ENCODE measurements at places on chromosomes 12 and 14.

- DNase-seq: peak; percentile 62
Observed at GRCh38 chr14:42110167-42110566, 503.5 kb downstream of the LRFN5 start.

GRCh38 chr12:59678759-59679411 is 83.1 kb downstream of the SLC16A7 start:
- DNase-seq: no peak

DNA sequence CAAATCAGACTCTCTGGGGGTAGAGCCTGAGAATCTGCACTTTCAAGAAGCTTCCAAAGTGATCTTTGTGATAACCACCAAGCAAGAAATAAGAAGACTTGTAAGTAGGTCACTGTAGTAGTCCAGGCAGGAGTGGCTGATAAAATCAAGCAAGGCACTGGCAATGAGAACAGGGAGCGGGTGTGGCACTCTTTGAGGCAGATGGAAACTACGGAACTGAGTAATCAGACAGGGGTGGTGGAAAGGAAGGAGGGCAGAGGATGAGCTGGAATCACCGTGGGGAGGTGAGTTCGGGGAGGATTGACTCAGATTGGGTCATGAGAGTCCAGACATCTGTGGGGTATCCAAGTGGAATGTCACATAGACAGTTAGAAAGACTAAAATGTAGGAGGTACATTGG is 44.4 kb upstream of the PLXNC1 start:
- DNase-seq: no peak

- no peak for DNase-seq
Observed at GRCh38 chr14:91942946-91943345, 4.5 kb downstream of the FBLN5 start.

DNA sequence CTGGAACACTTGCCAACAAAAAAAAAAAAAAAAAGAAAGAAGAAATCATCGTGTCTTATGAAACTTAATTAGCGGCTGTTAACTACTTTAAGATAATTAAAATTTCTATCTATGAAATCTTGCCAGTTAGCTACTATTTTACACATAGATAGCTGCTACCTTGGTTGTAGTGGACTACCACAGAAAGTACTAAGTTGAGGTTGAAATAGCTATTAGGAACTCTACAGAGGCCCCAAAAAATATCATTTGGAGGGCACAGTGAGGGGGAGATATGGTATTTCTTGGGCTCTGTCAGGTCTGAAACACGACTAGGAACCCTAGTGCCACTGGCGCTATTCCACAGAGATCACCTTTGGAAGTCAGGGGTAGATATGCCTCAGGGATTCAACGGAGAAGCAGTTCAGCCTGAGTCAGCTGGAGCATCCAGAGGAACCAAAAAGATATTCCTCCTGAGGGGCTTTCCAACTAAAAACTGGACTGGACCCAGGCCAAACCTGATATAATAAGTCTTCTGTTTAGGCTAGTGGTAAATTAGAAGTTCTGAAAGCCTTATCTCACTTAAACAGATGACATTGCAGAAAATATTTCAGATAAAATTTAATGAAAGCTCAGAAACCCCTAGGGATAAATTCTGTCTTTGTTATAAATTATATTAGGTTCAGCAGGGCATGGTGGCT is 126.1 kb downstream of the EPS8 start:
- DNase-seq: no peak

DNA sequence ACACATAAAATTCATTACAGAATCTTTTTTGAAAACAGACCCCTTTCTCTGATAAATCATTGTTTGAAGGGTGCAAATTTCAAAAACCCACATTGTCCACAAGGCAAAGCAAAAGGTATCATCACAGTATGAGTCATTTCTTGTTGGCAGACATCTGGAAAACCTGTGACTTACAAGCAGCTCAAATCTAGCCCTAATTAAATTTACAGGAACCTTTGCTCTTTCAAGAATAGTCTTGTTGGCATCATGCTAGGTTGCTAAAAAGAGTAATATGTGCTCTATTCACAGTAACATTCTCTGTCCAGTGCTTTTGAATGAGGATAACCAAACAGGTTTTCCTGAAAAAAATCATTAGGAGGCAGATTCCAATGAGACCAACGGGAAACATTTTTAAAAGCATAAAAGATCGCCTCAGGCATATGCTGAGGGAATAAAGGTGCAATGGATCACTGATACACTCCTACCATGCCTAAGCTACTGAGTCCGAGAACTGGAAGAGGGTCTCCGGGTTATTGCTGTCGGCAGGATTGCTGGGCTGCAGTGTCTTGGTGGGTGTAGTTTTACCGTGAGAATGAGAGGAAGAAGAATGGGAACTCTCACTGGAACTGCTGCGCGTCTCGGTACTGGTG is 55.5 kb upstream of the TTC7B start:
- DNase-seq: peak; percentile 58

GRCh38 chr12:54306925-54307741 is 6.3 kb upstream of the NFE2 start:
- peak; percentile 94 for DNase-seq

GRCh38 chr12:27779920-27780611 is at the start of the genes KLHL42 and MANSC4:
KLHL42 (plus strand) TSS chr12:27780233; CDS start chr12:27780331, 98 bp downstream.
MANSC4 (minus strand) TSS chr12:27780236; CDS start chr12:27771276, 8,960 bp downstream.
- peak; percentile 74 for DNase-seq

GRCh38 chr12:116640281-116640680 is 81.1 kb downstream of the MAP1LC3B2 start:
- DNase-seq: no peak

- no peak for DNase-seq
Observed at GRCh38 chr12:108078428-108078827, 50.7 kb upstream of the WSCD2 start.

- no peak for DNase-seq
Observed at GRCh38 chr14:59130462-59130861, 58.0 kb upstream of the DAAM1 start.

GRCh38 chr14:92528486-92529100 is 15.0 kb downstream of the RIN3 start:
- no peak for DNase-seq

GRCh38 chr12:51635346-51635745 is 44.3 kb downstream of the SCN8A start:
- DNase-seq: no peak

DNA sequence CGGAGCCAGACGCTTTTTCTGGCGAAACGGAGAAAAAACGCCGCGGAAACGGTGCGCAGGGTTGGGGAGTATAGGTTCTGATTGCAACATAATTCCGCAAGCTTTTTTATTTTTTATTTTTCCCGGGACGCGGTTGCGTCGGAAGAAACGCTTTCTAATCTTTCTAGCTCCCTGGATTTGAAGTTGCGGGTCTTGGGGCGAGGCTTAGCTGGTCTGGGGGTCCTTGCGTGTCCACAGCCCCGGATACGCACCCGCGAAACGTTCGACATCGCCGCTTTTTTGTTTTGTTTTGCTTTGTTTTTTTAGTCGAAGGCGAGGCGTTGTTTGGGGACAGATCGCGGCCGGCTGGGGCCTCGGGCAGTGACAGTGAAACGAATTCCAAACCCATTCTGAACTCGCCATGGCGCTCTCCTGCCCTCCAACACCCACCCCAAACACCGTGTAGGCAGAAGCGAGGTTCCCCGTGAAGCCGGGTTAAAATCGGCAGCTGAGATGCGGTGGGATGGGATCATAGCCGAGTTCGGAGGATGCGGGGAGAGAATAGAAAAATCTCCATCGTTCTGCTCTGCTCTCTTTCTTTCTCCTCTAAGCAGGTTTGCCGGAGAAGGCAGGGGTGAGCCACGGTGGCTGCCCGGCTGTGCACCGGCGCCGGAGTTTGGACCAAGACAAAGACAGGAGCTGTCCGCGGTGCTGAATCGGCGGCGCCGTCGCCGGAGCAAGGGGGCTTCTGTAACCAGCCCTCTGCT is 8.1 kb upstream of the LHX5 start:
- peak; percentile 25 for DNase-seq
